Activated CD4-positive, alpha-beta memory T cell treated with anti-CD3 and anti-CD28 coated beads, Interleukin-2, amount 10 ng/mL, durations not matched to agents 7 days and 5 days (primary cell): ENCODE measurements at places on chromosomes 1 and 21. TPM values are rescaled to one million over a fixed set of nuclear protein-coding genes. Genes with fewer than 3 reads are reported as not detected.

GRCh38 chr1:6546326-6546725 lies 8.0 kb downstream of the NOL9 start:
- H3K4me3 ChIP-seq = peak overlapping the region; percentile 43
- DNase-seq = no peak
- no peaks in the 10 kb centered on the region for H3K27me3 ChIP-seq
- peaks cover 57% of the 10 kb centered on the region for H3K36me3 ChIP-seq
- peaks cover 37% of the 10 kb centered on the region for H3K4me1 ChIP-seq
- H3K27ac ChIP-seq = peak overlapping the region; percentile 92

- H3K27ac ChIP-seq = no peak overlapping the region
- H3K36me3 ChIP-seq = no peaks in the 10 kb centered on the region
- DNase-seq = no peak
- H3K4me3 ChIP-seq = no peak overlapping the region
- no peaks in the 10 kb centered on the region for H3K4me1 ChIP-seq
Measured at GRCh38 chr1:55631509-55631908, 416.3 kb upstream of the USP24 start.

- no peaks in the 10 kb centered on the region for H3K27me3 ChIP-seq
- DNase-seq = no peak
- no peaks in the 10 kb centered on the region for H3K36me3 ChIP-seq
Measured at GRCh38 chr21:28675331-28676041, 317.2 kb downstream of the LTN1 start.

GRCh38 chr1:31587720-31588423 lies 11.6 kb downstream of the TINAGL1 start:
- peaks cover 19% of the 10 kb centered on the region for H3K27me3 ChIP-seq
- no peak overlapping the region for H3K27ac ChIP-seq
- no peaks in the 10 kb centered on the region for H3K36me3 ChIP-seq
- H3K4me1 ChIP-seq = peaks cover 2% of the 10 kb centered on the region
- H3K4me3 ChIP-seq = no peak overlapping the region

DNA sequence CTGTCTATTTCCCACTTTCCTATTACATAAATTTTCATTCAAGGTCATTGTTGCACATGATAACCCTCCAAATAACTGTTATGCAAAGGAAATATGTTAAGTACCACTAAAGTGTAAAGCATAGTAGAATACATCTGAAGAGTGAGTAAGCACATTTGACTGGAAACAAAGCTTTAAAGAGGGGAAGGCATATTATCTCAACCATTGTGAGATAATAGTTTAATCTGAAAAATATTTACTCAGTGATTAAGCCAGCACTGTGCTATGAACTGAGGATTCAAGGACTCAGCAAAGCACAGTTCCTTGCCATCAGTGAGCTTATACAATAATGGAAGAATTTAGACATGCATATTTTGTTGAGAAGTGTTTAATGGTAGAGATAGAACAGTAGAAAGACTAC lies 127.4 kb downstream of the HMCN1 start:
- H3K27me3 ChIP-seq = no peaks in the 10 kb centered on the region
- no peaks in the 10 kb centered on the region for H3K36me3 ChIP-seq
- no peak for DNase-seq
- no peak overlapping the region for H3K27ac ChIP-seq

- DNase-seq = peak; percentile 85
- peak overlapping the region; percentile 98 for H3K4me3 ChIP-seq
- peak overlapping the region; percentile 98 for H3K27ac ChIP-seq
- no peaks in the 10 kb centered on the region for H3K27me3 ChIP-seq
- H3K36me3 ChIP-seq = peaks cover 48% of the 10 kb centered on the region
Measured at GRCh38 chr21:17611414-17612022, 1.2 kb downstream of the BTG3 start.

- H3K36me3 ChIP-seq = peaks cover 58% of the 10 kb centered on the region
- no peak overlapping the region for H3K4me3 ChIP-seq
- no peaks in the 10 kb centered on the region for H3K4me1 ChIP-seq
- H3K27ac ChIP-seq = no peak overlapping the region
Measured at GRCh38 chr1:229447809-229448252, 13.9 kb upstream of the ACTA1 start.

- no peak overlapping the region for H3K27ac ChIP-seq
- H3K4me3 ChIP-seq = no peak overlapping the region
- DNase-seq = no peak
- H3K4me1 ChIP-seq = no peaks in the 10 kb centered on the region
Measured at GRCh38 chr1:208450958-208451357, 206.8 kb upstream of the PLXNA2 start.

Gene TNFRSF9
- 8.0 TPM for total RNA-seq

Gene TTC22
- total RNA-seq = 20.9 TPM

Gene HMGCS2
- not detected for total RNA-seq

Gene SPRR3
- total RNA-seq = not detected
